ENCODE measurements at places on chromosomes 6 and 20. TPM values are rescaled to one million over a fixed set of nuclear protein-coding genes. Genes with fewer than 3 reads are reported as not detected.
A peak's percentile ranks its signal among the peaks of the same experiment; 100 is the strongest.

GRCh38 chr6:150395388-150396009, 26.7 kb downstream of the IYD start:
- DNase-seq, result peak; percentile 35

- no peak for DNase-seq
These were observed 1273.8 kb upstream of the ADGRB3 start for GRCh38 chr6:67361264-67361663.

DNA sequence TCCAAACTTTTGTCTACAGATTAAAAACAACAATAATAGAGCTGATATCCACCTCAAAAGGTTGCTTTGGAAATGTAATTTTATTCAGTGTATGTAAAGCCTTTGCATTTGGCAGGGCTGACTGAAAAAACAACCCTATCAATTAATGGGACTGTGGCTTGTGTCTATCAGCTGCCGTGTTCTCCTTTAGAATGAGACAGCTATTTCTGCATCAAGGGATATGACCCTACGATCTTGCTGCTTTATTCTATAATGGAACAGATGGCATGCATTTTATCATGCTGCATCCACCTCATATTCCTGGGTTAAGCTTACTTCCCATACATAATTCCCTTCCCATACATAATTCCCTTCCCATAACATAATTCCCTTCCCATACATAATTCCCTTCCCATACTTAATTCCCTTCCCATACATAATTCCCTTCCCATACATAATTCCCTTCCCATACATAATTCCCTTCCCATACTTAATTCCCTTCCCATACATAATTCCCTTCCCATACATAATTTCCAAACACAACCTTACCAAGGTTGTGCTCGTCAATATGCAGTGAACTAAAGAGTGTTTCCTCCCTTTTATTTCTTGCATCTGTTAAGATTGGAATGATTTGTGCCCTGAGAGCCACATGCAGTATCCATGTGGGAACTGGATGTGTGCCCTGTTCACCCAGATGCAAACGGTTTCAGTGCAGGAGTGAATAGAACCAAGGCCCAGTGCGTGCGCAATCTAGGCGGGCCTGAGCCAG, 26.8 kb downstream of the SERPINB6 start:
- DNase-seq, result no peak

DNA sequence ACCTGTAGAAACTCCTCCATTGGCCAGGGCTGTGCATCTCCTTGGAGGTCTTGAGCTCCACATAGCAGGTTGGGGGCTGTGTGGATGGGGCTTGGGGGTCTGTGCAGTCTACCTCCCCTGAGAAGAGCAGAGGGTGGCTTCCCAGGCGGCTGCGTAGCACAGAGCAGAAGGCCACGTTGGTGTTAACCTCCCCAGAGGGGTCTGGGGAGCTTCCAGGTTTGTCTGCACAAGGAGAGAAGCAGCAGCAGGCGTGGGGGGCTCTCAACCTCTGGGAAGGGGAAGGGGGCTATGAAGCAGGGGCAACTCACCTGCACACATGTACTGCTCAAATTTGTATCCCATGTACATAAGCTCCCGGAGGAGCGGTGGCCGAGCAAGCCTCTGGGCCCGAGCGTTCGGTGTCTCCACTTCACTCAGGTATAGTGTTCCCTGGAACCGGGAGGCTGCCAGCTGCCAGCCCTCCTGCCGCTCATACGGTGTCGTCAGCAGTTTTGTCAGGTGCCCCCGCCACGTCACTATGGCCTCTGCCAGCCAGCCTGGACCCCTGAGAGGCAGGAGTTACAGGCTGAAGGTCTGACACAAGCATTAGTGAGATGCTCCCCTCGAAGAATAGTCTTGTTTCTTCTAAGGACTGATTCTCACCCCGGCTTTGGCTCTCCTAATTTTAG, 1.2 kb downstream of the DXO start:
- DNase-seq, result no peak

DNA sequence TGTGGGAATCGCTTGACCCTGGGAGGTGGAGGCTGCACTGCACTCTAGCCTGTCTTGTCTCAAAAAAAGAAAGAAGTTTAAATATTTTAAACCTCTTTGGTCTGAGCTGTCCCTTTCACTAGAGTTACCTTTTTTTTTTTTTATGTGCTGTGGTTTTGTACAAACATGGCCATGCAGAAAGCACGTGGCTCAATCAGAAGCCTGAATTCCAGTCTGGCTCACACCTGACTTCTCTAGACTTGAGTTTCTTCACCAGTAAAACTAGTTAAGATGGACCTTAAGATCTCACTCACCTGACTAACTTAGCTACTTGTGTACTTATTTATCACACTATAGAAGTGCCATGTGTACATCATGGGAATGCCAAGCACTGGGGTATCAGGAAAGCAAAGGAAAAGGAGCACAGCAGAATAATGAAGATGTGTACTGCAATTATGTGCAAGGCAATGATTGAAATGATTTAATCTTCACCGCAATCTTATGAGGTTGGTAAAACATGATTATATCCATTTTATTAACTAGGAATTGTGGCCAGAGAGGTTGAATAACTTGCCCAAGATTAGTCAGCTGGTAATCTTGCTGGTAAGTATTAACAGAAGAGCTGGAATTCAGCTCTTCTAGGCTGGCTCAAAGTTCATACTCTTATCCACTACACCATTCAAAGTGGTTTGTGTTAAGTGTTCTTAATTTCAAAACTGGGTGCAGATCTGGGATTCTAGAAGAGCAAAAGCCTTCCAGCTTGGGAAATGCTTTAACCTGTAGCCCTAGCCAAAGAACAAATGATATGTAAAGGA, 10.7 kb downstream of the HMGN3 start:
- DNase-seq, result no peak

DNA sequence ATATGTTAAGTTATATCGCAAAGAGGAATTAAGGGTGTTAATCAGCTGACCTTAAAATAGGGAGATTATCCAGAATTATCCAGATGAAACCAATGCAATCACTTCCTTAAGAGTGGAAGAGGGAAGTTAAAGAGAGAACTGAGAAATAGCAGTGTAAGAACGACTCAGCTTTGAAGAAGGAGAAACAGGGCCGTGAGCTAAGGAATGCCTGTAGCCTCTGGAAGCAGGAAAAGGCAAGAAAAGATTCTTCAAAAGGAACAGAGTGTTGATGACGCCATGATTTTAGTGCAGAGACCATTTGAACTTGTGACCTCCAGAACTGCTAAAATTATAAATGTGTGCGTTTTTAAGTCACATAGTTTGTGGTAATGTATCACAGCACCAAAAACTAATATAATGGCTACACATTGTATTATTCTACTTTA, 32.7 kb downstream of the ILRUN start:
- no peak for DNase-seq

GRCh38 chr20:50413088-50413500, 97.1 kb upstream of the PTPN1 start:
- DNase-seq, result no peak

Gene PHF20
- total RNA-seq, result 45.5 TPM

Gene SFTA2
- total RNA-seq, result not detected

GRCh38 chr20:48761874-48762273, 65.9 kb downstream of the PREX1 start:
- no peak for DNase-seq

GRCh38 chr20:38730167-38730988, 6.1 kb downstream of the SLC32A1 start:
- no peak for DNase-seq

Gene SCRT2
- total RNA-seq, result not detected

- DNase-seq, result no peak
These were observed 222.5 kb upstream of the SPTLC3 start for GRCh38 chr20:12786276-12786675.

DNA sequence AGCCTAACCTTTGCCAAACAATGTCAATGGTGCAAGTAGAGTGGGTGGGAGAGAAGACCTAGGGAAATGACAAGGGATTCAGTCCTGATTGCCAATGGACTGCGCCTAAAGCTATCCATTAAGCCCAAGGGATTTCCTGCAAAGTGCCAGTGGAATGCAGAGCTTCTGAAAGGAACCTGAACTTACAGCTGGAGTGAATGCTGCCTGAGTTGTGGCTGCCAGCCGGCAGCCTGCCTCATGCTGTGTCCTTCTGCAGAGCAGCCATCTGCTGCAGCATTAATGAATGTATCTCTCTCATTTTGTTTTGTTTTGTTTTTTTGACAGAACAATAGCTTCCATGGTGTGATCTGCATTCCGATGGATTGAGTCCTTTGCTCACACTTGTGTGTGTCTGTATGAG, 44.7 kb downstream of the SLC35F1 start:
- DNase-seq, result no peak

DNA sequence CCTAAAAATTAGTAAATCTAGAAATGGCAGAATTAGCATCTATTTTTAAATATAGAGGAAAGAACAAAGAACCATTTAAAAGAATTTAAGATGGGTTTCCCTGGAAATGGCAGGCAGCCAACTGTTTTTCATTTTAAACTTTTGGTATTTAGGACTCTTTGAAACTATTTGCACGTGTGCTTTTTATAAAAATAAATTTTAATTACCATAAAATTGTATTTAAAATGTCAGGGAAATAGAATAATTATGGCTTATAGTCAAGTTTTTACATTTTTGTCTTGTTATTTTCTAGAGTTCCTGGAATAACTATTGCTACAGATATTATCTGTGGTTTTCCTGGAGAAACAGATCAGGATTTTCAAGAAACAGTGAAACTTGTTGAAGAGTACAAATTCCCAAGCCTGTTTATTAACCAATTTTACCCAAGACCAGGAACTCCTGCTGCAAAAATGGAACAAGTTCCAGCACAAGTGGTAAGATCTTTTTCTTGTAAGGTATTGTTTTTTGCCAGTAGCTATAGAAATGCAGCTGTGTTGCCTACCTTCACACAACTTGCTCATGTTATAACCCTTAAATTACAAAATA, 528.7 kb upstream of the SOX4 start:
- no peak for DNase-seq

DNA sequence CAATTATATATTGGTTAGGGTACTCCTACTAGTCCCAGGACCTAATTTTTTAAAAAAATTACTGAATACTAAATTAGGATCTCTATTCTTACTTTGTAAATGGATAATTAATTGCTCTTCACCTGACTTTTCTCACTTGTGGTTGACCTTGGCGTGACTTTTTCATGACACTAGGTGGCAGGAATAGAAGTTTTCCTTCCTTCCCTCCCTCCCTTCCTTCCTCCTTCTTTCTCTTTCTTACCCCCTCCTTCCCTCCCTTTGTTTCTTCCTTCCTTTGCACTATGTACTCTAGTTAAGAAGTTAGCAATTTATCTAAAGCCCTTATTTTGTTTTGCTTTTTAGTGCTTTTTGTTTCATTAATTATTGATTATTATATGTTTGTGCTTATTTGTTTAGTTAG, 20.4 kb upstream of the HBS1L start:
- no peak for DNase-seq

Gene MAK
- total RNA-seq, result 0.08 TPM

Gene CST5
- total RNA-seq, result not detected

DNA sequence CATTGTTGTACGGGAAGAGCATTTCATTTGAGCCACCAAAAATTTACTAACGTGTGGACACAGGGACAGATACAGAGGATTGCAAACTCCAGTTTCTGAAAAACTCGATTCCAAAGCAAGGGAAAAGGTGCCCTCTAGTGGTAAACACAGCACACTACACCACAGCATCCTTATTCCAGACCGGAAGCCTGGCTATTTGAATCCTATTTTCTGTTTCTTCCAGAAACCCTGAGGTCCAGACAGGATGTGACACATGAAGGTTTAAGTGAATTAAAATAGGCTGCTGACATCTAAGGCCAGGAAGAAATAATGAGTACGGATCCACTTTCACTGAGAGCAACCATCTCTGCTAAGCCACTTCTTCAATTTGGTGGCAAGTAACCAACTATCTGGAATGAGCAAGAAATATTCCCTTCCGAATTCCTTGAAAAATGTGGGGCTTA, 31.8 kb upstream of the GMPR start:
- no peak for DNase-seq

DNA sequence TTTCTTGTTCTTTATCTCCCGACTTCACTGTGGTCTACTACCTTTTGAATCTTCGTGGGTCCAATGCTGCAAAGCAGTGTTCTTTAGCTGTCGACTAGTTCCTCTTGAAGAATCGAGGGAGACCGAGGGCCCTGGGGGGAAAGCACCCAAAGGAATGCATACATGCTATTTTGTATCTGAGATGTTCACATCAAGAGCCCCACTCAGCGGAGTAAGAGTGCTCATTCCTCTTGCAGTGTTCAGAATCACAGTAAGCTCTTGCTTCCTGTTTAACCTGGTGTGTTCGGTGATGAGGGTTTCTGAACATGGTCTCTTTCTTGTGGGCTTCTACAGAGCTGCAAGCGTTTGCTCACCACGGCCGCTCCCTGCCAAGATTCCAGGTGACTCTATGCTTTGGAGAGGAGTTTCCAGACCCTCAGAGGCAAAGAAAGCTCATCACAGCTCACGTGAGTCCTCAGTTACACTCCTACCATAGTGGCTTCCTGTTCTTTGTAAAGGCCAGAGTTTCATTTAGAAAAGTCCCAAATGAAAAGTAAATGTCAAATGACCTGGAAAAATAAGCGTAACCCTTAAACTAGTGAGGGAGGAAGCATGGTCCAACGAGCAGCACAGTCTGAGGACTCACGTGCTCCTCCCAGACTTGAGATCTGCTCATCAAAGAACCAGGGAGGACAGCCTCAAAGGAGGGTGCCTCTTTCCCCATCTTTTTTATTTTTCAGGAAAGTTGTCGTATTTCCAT, 13.3 kb downstream of the IRF4 start:
- no peak for DNase-seq

DNA sequence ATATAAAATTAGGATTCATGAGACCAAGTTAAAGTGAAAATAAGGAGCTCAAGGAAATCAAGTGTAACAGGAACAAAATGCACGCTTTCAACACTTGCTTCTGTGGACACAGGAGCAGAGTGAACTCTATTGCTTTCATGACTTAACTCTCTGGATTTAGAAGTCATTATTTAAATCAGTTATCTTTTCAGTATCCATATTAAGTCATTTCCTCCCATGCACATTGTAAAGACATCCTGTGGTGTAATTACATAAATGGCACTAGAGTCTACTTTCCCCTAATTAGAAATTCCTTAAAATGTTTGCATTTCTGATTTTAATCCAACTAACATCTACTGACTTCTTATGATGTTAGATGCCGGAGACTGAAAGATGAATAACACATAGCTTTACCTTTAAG, 88.0 kb downstream of the INSM1 start:
- DNase-seq, result no peak

Gene CGA
- 5.6 TPM for total RNA-seq

- no peak for DNase-seq
These were observed 171.0 kb downstream of the GPX5 start for GRCh38 chr6:28696682-28697081.

- DNase-seq, result no peak
These were observed 184.2 kb downstream of the PLCB4 start for GRCh38 chr20:9253006-9253539.

- DNase-seq, result no peak
These were observed 6.8 kb downstream of the SNAP91 start for GRCh38 chr6:83702077-83702476.

GRCh38 chr6:100461917-100462705, 2.6 kb downstream of the SIM1 start:
- DNase-seq, result no peak

Data from left cardiac atrium (tissue), 4 donors.